ENCODE measurements at places on chromosomes 5 and 9.
A peak's percentile ranks its signal among the peaks of the same experiment; 100 is the strongest.

- no peak for DNase-seq
Measured at GRCh38 chr5:123227216-123227615, 138.2 kb downstream of the PRDM6 start.

GRCh38 chr5:151295138-151295537 is 8.4 kb downstream of the SLC36A3 start:
- DNase-seq, result no peak

GRCh38 chr5:5014586-5015235 is 125.4 kb upstream of the ADAMTS16 start:
- DNase-seq, result no peak

- peak; percentile 48 for DNase-seq
Measured at GRCh38 chr9:5851445-5851844, 18.5 kb upstream of the ERMP1 start.

DNA sequence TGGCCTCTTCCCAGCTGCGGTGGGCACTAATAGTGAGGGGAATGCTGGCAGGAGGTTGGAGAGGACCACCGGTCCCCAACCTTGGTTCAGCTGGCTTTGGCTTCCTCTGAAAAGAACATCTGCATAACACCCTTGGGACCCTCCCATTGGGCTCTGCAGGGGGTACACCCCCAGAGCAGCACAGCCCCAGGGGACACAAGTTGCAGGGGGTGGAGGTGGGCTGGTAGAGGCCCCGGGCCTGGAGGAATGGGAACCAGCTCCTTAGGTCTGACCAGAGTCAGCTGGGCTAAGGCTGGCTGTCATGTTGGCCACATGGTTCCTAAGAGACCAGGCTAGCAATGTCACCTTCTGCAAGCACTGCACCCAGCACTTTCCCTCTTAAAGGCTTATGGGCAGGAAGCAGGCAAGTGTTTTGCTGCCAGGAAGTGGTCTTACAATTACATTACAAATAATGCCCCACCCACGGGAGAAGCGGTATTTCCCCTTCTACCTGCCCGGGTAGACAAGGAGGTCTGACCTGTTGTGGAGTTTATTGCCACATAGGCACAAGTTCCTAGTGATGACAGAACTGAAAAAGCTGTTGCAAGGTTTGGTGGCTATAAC is 18.1 kb downstream of the GCNT4 start:
- no peak for DNase-seq

GRCh38 chr5:6730407-6730806 is 17.2 kb downstream of the TENT4A start:
- no peak for DNase-seq

GRCh38 chr9:18534611-18535010 is 60.7 kb downstream of the ADAMTSL1 start:
- no peak for DNase-seq

DNA sequence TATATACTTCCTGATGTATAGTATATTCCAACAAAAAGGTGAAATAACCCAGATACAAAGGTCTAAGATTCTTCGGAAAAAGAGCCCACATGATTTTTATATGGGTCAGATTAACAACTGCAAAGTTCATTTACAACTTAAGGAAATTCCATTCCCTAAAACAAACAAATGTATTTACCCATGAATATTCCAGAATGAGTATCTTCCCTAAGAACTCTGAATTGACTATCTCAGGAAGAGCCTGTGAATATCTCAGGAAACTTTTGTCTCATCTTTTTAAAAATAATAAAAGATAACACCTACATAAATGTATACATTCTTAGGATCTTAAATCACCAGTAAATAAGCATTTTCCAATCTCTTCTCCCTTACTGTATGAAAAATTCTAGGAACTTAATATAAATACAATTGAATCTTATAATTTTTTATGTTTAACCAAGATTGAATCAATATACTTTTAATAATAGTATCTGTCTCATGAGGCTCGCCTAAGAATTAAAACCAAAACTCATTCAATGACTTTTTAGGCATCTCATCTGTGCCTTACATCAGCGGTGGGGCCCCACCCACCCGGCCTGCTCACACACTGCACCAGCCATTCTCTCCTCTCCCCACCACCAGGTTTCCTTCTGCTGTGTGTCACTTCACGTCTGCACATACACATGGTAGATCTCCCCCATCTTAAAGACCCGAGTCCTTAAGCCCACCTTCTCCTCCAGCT is 78.1 kb downstream of the RAPGEF1 start:
- DNase-seq, result no peak

DNA sequence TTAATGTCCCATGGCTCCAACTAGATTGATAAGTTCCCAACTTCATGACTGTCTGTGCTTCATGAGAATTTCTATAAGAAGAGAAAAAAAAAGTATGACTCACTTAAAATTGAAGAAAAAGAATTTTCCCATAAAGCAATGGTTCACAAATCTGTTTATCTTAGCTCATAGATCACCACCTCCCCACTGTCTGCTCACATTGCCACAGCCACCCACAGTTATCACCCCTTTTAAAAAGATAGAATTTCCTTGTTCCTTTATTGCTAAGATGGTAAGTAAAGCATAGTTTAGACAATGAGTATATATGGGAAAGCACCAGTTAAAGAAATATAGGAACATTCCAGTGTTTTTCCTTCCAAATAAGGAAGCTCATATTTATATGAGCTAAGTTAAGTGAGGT is 67.1 kb downstream of the ALDH7A1 start:
- DNase-seq, result no peak

DNA sequence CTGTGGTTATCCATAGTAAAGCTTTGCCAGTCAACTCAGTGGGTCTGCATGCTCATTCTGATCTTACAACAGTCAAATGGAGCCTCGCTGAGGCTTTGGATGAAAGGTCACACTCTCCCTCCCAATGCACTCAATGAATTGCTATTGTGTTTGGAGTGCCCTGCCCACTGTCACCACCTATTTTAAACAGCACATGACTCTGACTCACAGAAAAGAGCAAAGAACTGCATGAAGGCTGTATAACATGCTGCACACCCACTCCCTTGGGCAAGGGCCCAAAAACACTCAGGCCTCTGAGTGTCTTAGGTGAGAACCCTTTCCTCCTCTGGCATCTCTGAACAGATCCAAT is 118.7 kb upstream of the CCDC112 start:
- DNase-seq, result no peak

DNA sequence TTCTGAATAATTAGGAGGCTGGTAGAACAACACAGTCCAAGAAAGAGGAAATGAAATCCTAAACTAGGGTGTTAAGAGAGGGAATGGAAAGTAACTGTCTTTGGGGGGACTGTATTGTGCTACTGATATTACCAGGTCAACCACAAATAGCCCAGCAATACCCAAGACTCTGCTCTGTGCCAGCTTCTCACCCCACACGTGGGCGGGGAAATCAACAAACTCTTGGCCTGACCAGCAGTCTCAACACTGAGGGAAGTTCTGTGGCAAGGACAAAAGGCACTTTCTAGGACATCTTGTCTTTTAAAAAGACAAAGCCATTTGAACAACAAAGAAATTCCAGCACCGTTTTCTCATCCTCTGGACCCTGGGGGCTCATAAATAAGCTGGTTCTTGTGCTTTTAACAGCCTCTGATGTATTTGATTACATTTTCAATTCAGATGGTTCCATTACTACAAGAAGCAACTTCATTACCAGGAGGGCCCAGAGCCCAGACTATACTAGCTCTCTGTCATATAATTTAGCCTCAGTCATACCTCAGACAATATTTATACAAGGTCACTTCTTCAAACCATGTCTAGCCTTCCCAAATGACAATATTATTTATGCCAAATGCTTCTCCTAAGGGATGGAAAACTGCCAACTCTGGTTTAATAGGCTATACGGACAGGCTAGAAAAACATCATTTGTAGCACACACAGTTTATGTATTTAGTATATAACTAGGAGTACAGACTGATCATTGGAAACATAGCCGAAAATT is 297.8 kb downstream of the CWC27 start:
- no peak for DNase-seq

- no peak for DNase-seq
Measured at GRCh38 chr9:4137234-4137633, 162.6 kb downstream of the GLIS3 start.

- no peak for DNase-seq
Measured at GRCh38 chr5:24823625-24824024, 178.8 kb upstream of the CDH10 start.

GRCh38 chr5:35136386-35136785 is 88.6 kb upstream of the AGXT2 start:
- no peak for DNase-seq

All from GM19239 (cell line).